Natural killer cell (primary cell): ENCODE measurements at places on chromosomes 1 and 21. TPM values are rescaled to one million over a fixed set of nuclear protein-coding genes. Genes with fewer than 3 reads are reported as not detected.

SLFNL1 gene
- 0.09 TPM for total RNA-seq

GRCh38 chr1:93552741-93553455, 105.0 kb downstream of the FNBP1L start:
- H3K27ac ChIP-seq, result no peak overlapping the region
- DNase-seq, result no peak
- peaks cover 3% of the 10 kb centered on the region for H3K27me3 ChIP-seq
- no peaks in the 10 kb centered on the region for H3K4me1 ChIP-seq
- no peaks in the 10 kb centered on the region for H3K36me3 ChIP-seq
- no peak overlapping the region for H3K4me3 ChIP-seq

DNA sequence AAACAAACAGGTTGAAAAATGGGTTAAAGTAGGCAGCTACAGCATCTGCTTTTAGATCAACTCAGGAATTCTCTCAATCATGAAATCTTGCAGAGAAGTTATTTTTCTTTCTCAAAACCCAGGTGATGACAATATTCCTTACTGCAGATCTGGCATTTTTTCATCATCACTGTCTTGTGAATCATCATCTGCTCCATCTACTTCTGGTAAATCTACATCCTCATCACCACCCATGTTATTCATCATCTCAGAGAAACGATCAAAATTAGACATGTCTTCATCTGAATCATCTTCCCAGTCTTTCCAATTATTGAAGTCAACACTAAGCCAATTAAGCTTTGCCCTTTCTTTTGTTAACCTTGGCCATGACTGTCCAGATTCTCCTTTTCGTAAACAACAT, 21.8 kb downstream of the GBP2 start:
- H3K4me1 ChIP-seq, result no peaks in the 10 kb centered on the region
- DNase-seq, result no peak

TSACC gene
- total RNA-seq, result not detected

WNT9A gene
- not detected for total RNA-seq

IFNGR2 gene
- total RNA-seq, result 8.6 TPM

DNA sequence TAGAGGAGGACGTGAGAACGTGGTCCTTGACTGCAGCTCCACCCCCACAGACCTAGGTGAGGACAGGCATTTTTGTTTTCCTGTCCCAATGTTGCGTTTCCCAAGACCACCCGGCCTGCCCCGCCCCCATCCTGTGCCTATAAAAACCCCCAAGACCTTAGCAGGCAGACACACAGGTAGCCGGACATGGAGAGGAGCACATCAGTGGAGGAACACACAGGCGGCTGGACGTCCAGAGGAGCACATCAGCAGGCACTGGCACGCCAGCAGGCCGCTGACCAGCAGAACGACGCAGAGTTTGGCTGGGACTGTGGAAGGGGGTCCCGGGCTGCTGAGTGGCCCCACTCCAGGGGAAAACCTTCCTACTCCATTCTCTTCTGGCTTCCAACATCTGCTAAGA, 12.7 kb upstream of the HMGCL start:
- peaks cover 9% of the 10 kb centered on the region for H3K4me1 ChIP-seq
- H3K27ac ChIP-seq, result no peak overlapping the region
- no peak for DNase-seq

DNA sequence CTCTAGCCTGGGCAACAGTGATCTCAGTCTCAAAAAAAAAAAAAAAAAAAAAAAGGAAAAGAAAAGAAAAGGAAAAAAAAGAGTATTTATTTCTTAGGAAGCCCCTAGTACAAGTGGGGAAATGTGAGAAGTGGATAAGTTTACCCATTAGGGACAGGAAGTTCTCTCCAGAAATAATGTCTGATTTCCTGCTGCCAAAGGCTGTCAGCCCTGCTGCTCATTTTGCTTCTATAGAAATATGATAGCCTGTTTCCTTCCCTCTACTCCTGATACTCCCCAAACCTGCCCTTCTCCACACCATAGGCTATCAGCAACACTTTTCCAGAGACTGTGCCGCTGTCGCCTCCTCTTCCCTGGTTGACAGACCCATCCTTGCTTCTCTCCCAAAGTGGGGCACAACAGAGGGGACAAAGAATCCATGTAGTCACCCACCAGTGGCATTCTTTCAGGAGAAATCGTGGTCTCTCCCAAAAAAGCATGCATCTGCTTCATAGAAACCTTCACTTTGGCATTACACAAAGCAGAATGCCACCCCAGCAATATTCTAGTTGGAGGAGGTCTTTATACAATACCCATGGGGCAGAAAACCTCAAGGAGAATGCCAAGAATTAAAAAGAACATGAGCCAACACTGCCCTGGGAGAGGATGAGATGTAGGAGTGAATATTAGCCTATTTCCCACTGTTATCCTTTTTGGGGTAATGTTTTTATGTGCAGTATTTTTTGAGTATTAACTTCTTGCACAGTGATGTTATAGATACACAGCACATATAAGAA, 166.3 kb upstream of the NR5A2 start:
- H3K27ac ChIP-seq, result no peak overlapping the region
- H3K27me3 ChIP-seq, result no peaks in the 10 kb centered on the region
- H3K4me3 ChIP-seq, result no peak overlapping the region
- DNase-seq, result no peak

DNA sequence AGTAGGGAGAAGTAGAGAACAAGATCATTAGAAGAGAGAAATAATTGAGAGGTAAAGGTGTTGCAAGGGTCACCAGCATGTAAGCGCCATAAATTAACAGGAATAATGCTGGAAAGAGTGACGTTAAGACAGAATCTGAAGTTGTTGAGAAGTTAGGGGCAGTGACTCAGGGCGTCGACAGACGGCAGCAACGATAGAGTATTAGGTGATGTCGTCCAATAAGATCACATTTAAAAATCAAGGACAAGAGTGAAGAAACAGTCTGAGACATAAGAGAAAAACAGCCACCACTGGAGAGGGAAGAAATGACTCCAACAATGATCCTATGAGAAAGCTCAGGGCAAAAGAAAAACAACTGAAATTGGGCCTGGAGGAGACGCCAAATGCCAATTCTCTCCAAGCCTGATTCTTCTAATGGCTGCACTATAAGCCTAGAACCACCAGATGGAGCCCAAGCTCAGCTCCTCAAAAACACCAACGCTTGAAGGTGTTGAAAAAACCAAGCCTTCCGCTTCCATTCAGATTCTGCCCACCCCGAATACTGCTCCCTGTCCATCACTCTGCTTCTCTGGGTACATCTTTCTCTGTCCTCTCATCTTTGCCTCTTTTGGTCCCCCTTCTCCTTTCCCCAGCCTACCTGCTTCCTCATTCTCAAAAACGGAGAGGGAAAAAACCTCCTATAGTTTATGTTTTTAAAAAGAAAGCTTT, 70.0 kb downstream of the LUZP1 start:
- peaks cover 2% of the 10 kb centered on the region for H3K36me3 ChIP-seq
- no peaks in the 10 kb centered on the region for H3K27me3 ChIP-seq
- peak; percentile 87 for DNase-seq
- H3K4me3 ChIP-seq, result no peak overlapping the region
- H3K4me1 ChIP-seq, result peaks cover 24% of the 10 kb centered on the region
- H3K27ac ChIP-seq, result no peak overlapping the region

- no peaks in the 10 kb centered on the region for H3K4me1 ChIP-seq
- H3K4me3 ChIP-seq, result no peak overlapping the region
- H3K27ac ChIP-seq, result no peak overlapping the region
- H3K27me3 ChIP-seq, result no peaks in the 10 kb centered on the region
- no peak for DNase-seq
Observed at GRCh38 chr1:202501281-202501680, 152.8 kb downstream of the PPP1R12B start.

HEYL gene
- not detected for total RNA-seq
